ENCODE measurements at places on chromosomes 16 and 17. TPM values are rescaled to one million over a fixed set of nuclear protein-coding genes. Genes with fewer than 3 reads are reported as not detected.

Gene TP53TG3C
- total RNA-seq = 3.5 TPM

Gene C17orf107
- 0.17 TPM for total RNA-seq

Gene ULK2
- total RNA-seq = 6.9 TPM

Gene CCL7
- 0.21 TPM for total RNA-seq

- no peak for DNase-seq
Measured at GRCh38 chr17:57257895-57258851, 1.9 kb downstream of the MSI2 start.

- DNase-seq = peak; percentile 93
Measured at GRCh38 chr17:21511363-21512195, 135.4 kb downstream of the KCNJ12 start.

DNA sequence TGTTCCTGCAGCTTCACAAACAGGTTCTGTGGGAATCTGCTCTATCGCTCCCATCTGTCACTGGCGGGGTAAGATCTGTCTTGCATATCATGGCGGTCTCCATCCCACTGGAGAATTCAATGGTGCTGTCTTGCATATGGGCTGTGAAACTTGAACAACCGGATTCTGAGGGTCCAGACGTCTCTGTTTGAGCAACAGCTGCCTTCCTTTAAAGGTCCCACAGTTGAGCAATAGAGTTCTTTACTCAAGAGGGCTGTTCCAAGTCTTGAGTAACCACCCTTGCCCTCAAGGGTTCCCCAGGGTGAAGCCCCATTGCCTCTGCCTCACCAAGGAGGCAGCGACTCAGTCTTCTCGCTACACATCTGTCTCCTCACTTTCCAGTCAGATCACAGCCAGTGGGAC lies 50.8 kb downstream of the ZFHX3 start:
- no peak for DNase-seq

- no peak for DNase-seq
Measured at GRCh38 chr16:68374246-68374805, 63.5 kb downstream of the PRMT7 start.

DNA sequence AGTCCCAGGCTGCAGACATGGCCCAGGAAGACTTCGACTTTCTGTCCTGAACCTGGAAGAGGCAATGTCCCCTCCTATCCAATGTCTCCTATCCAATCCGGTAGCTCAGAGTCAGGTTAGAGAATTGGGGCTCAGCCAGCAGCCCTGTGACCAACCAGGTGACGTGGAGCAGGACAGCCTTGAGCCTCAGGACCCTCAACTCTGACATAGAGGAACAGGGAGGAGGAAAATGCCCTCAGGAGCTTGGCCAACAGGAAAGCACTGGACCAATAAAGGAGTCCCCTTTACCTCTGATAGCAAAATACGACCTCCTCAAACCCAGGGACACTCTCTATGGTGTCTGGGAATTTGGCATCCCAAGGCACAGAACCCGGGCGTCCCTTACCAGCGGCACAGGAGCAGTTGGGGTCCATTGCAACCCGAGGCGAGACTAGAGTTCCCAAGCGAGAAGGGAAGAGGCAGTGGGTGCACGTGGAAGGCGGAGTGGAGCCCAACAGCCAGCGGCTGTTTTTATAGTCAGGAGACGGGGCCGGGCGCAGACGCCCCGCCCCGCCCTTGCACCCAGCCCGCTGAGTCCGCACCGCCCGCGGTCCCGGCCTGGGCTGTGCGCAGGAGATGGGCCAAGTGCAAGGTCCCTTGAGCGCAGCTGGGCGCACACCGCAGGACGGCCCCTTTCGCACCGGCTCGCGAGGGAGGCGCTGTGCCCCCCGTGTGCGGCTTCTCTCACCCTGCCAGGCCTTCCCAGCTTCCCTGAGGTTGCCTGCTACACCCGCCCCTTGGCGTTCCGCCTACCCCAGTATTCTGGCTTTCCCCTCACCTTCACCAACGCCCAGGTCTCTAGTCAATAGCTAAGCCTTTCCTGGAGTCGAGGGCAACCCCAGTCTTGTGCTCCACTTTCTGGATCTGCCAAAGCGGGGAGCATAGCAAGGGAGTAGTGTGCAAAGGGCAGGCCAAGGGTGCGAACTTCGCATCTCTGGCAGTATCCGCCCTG lies at the start of gene MT1G:
Gene MT1G, minus strand, starts transcription at position 485 of the 991 bp plus-strand sequence. Its CDS starts 72 bp downstream, at position 413.
- peak; percentile 48 for DNase-seq

- DNase-seq = no peak
Measured at GRCh38 chr17:55283256-55283965, 18.7 kb downstream of the HLF start.

DNA sequence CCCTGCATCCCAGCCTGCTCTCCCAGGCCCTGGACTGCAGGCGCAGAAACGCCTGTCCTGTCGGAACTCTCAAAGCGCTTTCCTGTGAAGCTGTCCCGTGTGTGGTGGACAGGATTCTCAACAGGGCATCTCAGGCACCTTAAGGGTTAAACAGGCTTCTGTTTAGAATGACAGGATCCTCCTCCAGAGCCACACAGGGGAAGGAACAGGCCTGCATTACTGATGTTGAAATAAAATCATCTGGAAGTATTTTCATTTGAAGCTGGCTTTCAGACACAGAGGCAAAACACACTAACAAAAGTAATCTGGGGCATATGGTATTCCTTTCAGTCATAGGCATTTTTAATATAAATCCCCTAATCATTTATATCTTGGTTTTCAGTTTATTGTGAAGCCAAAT lies 7.4 kb downstream of the HS3ST3A1 start:
- DNase-seq = no peak

All from Daoy (cell line).